ENCODE measurements at places on chromosomes 7 and 10.

DNA sequence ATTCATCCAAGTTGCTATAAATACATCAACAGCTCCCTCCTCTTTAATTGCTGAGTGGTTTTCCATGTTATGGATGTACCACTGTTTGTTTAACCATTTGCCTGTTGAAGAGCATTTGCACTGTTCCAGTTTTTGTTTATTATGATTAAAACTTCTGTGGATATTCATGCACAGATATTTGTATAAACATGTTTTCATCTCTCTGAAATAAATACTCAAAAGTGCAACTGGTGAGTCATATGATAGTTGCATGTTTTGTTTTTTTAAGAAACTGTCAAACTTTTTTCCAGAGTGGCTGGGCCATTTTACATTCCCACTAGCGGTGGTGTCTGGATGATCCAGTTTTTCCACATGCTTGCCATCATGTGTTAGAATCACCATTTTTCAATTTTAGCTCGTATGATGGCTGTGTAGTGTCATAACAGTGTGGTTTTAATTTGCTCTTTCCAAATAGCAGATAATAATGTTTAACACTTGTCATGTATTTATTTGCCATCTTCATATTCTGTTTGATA lies 33.6 kb downstream of the MEOX2 start:
- DNase-seq = no peak

- no peak for DNase-seq
Measured at GRCh38 chr7:89023206-89023605, 227.7 kb upstream of the TEX47 start.

DNA sequence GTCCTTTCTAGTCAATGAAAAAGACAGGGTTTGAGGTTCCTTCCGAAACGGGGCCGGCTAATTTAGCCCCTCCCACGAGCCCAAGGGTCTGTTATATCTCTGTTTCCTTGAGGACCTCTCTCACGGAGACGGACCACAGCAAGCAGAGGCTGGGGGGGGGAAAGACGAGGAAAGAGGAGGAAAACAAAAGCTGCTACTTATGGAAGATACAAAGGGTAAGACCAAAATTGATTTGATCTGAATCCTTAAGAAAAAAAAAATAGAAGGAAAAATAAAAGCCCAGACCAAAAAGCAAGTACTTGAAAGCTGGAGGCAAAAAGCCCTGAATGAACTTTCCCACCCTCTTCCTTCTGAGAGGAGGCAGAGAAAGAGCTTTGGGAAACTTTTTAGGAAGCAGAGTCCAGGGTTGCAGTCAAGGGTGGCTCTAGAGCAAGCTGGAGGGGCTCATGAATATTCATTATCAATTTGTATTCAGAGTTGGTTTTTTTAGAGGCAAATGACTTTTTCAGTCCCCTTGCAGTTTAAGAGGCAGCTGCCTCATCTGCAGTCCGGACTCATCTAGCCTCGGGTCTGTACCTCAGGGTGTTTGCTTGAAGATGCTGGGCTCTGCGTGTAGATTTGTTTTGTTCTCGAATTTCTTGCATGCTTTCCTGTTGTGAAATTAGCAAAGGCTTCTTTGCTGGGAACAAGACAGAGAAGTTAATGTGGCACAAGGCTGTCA lies at the start of gene ENTPD1:
TSS of gene ENTPD1 (plus strand) at position 123 of the 721 bp plus-strand sequence. CDS start at position 200, 77 bp downstream.
- no peak for DNase-seq

GRCh38 chr7:35900651-35901050 lies 99.8 kb downstream of the SEPTIN7 start:
- no peak for DNase-seq

DNA sequence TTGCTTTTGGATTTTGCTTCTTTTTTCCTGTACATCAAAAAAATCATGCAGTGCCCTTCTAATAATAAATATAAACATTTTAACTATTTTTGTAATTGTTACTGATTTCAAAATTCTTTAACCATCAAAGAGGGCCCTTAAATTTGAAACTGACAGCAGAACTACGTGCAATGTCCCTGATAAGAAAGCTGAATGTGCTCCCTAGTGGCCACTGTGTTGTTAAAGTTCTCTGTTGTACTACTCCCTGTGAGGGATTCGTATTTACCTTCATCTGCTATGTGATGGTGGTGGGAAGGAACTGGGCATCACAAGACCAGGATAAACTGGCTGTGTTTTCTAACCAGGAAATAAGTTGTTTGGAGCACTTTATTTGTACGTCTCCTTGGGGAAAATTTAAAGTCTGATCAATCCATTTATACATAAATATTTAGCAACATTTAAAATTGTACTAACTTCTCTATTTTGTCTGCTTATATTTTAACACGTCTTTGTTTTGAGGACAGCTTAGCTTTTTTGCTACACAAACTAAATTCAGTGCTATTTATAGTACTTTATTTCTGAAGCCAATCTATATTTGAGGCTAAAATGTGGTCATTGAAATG lies 322.4 kb downstream of the HGF start:
- no peak for DNase-seq

- DNase-seq = no peak
Measured at GRCh38 chr7:158973941-158974785, 117.8 kb downstream of the DYNC2I1 start.

GRCh38 chr7:135879233-135879632 lies 97.9 kb downstream of the MTPN start:
- DNase-seq = no peak

DNA sequence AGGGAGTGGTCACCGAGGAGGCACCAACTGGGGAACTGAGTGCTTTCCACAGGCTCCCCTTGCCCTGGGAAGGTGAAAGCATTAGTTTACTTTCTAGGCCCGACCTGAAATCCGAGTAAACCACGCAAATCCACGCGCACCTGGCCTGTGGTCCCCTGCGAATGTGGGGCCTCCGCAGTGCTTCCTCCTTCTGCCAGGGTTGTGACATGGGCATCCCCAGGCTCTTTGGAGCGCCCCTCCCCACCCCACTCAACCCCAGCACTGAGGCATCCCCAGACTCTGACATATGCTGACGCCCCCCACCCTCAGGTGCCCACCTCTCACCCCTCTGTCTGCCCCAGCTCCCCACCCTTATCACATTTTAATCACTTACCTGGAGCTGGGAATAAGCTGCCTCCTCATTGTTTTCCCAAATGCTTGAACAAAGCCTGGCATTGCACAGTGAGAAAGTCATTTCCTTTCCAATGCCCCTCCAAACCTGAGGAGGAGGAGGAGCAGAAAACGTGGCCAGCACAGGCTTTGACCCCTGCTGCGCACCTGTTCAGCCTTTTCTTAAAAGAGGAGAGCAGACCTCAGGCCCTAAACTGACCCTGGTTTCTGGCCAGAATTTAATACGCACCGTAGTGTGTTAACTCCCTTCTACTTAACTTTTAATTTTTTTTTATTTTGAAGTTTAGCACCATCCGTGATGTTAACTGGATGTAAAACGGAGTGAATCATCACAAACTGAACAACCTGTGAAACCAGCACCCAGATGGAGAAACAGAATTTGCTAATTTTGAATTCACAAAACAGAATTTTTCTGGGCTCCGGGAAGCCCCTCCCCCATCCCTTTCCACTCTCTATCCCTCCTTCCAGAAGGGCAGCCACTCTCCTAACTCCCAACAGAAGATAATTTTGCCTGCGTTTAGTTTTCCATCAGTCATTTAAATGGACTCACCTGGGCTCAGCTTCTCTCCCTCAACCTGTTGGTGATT lies 129.4 kb downstream of the WDR11 start:
- no peak for DNase-seq

GRCh38 chr10:16904639-16905061 lies 87.4 kb upstream of the RSU1 start:
- DNase-seq = no peak

GRCh38 chr10:23001901-23002516 lies 74.2 kb downstream of the ARMC3 start:
- no peak for DNase-seq

- no peak for DNase-seq
Measured at GRCh38 chr7:19269301-19269700, 124.1 kb upstream of the FERD3L start.

- no peak for DNase-seq
Measured at GRCh38 chr7:12133865-12134264, 77.2 kb upstream of the TMEM106B start.

GRCh38 chr10:49518982-49519578 lies 19.8 kb downstream of the ERCC6 start:
- no peak for DNase-seq

- no peak for DNase-seq
Measured at GRCh38 chr7:42403831-42404230, 166.8 kb upstream of the GLI3 start.

DNA sequence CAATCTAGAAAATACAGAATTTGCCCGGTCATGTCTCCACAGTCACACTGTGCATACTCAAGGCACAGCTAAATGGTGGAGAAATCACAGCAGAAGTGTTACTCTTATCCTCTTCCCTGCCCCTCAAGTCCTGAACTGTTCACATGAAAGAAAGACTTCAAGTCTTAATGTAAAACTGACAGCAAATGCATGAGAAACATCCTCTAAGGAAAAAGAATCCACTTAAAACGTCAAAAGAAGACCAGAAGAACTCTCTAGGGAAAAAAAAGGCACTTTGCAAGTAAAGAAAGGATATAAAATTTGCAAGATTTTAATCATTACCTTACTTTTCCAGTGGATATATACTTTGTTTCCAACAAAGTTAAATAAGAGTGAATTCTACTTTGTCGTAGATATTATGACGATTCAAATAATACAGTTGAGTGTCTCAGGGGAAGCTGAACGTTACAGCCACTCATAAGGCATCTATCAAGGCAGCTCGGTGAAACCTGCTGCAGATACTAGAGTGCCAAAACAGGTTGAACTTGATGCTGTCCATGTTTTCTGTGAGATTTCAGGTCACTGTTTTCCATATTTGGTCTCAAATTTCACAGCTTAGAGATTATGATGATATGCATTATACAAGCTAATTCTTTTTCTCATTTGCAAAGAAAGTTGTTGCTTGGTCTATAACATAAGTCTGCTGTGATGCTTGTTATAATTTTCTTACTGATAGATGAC lies 155.0 kb downstream of the CTTNBP2 start:
- DNase-seq = no peak

DNA sequence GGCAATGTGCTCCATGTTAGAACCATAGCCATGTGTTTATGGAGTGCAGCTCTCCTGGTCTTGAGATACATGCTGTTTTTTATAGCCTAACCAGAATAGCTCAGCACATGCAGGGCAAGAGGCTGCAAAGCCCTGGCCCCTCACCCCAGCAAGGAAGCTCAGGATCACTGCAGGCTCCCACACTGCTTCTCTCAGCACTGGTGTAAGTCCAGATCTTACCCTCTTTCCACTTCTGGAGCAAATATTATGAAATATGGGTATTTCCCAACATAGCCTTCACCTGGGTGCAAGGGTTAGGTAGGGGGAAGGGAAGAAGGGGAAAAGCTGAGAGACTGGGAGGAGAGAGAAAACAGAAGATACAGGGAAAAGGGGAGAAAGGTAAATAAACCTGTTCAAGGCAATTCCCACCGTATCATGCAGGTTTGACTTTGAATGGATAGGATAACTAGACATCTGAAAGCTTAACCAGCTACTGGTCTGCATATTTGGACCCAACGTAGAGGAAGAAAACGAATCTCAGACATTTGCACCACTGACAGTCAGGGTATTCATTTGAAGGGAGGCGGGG lies 19.7 kb downstream of the SKIDA1 start:
- DNase-seq = no peak

DNA sequence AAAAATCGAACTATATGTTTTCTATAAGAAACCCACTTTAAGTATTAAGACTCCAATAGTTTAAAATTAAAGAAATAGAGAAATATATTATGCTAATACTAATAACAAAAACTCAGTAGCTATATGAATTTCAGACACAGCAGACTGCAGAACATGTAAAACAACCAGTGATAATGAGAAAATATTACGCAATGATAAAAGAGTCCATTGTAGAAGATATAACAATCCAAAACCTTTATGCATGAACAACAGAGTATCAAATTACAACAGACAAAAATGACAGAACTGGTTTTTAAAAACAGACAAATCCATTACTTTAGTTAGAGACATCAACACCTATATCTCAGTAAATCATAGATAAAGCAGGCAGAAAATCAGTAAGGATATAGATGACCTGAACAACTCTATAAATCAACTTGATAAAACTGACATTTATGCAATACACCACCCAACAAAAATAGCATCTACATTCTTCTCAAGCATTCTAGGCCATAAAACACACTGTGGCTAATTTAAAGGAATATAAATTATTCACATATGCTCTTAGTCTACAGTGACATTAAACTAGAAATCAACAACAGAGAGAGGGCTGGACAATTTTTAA lies 669.5 kb upstream of the GHITM start:
- DNase-seq = no peak

GRCh38 chr7:106947244-106947728 lies 82.2 kb downstream of the PIK3CG start:
- no peak for DNase-seq

- DNase-seq = no peak
Measured at GRCh38 chr7:131747658-131748232, 191.3 kb upstream of the PODXL start.

DNA sequence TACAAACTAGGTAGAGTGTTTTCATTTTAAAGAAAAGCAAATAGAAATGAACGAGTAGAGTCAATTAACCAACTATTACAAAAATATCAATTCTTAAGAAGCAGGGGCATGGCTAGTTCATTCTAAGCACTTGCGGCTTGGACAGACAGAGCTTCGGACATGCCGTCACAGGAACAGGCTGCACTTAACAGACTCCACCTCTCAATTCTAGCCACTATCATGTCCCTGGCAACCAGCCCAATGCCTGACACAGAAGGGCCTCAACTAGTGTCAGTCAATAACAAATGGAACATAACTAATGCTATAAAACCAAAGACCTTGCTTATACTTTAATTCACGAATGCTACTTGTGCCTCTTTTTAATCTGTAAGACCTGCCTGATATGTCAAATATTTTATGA lies 74.4 kb downstream of the TPK1 start:
- DNase-seq = no peak

DNA sequence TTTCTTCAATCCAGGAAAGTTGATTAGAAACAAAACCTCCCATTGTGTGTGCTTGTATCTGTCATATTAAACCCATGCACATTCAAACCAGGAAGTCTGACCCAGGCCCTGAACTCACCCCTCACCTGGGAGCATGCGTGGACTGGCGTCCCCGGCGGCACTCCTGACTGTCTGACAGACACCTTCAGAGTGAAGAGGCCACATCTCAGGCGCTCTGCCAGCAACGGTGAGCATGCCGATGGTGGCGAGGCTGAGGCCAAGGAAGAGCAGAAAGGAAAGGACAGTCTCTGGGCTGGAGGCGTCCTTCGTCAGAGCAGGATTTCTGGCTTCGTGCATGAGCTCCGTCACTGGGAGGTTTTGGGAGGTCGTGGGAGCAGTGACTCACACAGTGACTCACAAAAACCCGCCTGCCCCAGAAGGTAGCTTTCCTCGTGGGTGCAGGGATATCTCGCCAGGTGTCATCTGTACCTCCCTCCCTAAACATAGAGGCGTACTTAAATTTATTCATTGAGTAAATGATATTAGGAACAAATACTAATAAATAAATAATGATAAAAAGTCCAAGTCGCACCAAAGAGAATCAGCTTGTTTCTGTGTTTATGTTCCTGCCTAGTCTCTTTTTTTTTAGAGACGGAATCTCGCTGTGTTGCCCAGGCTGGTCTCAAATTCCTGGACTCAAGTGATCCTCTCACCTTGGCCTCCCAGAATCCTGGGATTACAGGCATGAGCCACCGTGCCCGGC lies 13.5 kb downstream of the IQCE start:
- no peak for DNase-seq

- no peak for DNase-seq
Measured at GRCh38 chr10:131553121-131553520, 241.6 kb upstream of the TCERG1L start.

GRCh38 chr7:108051454-108051853 lies 48.5 kb upstream of the LAMB1 start:
- no peak for DNase-seq

- no peak for DNase-seq
Measured at GRCh38 chr7:155692317-155692716, 47.9 kb downstream of the RBM33 start.
